Thymus (tissue), 14 donors: ENCODE measurements at places on chromosomes 3 and 15. TPM values are rescaled to one million over a fixed set of nuclear protein-coding genes. Genes with fewer than 3 reads are reported as not detected.

GRCh38 chr3:74624301-74624700 is 9.8 kb upstream of the CNTN3 start:
- H3K4me1 ChIP-seq = no peaks in the 10 kb centered on the region
- no peaks in the 10 kb centered on the region for H3K36me3 ChIP-seq
- no peaks in the 10 kb centered on the region for H3K27me3 ChIP-seq
- no peak overlapping the region for H3K4me3 ChIP-seq
- no peak for DNase-seq

- H3K27ac ChIP-seq = no peak overlapping the region
- H3K27me3 ChIP-seq = no peaks in the 10 kb centered on the region
- no peak overlapping the region for H3K4me3 ChIP-seq
- peaks cover 78% of the 10 kb centered on the region for H3K36me3 ChIP-seq
These were observed 37.3 kb downstream of the ANP32A start for GRCh38 chr15:68783226-68784058.

DNA sequence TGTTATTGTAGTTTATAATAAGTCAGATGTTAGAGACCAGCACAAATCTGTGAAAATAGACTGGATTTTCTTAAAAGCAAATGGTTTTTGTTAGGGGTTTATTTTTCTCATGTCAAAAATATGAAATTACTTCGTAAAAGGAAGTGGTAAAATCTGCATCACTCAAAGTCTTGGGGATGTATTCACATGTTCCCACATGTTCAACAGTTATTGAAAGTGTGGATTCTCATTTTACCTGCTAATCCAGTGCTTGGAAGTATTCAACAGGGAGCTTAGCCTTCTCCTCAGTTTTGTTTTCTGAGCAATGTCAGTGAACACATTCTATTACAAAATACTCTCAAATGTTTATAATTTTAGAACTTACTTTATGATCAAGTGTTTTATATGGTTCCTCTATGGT is 352.0 kb downstream of the SOX2 start:
- H3K27me3 ChIP-seq = no peaks in the 10 kb centered on the region
- no peaks in the 10 kb centered on the region for H3K4me1 ChIP-seq
- DNase-seq = no peak
- H3K36me3 ChIP-seq = no peaks in the 10 kb centered on the region
- H3K27ac ChIP-seq = no peak overlapping the region
- no peak overlapping the region for H3K4me3 ChIP-seq

DNA sequence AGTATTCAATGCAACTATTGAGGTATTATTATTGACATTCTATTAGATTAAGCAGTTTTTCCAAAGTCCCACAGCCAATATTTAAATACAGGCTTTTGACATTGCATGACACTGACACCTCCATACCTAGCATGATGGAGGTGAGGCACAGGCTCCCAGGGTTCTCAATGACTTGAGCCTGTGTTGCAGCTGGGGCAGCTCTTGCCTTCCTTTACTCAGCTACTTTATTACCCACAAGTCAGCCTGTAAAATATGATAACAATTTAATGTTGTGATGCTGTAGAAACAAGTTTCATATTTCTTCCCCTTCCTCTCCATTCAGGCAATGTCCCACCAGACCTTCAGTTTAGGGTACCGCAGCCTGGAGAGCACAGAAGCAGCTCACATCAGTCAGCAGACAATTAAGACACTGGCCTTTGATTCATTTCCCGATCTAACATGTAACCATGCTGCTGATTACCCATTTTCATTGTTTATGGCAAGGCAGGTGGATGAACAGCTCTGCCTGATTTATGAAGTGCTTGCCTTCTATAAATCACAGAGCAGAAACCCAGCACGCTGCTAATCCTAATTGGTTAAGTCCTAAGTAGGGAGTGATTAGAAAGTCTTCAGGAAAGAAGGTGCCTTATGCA is 826.1 kb downstream of the AGBL1 start:
- H3K36me3 ChIP-seq = no peaks in the 10 kb centered on the region
- DNase-seq = no peak
- H3K4me1 ChIP-seq = no peaks in the 10 kb centered on the region
- no peaks in the 10 kb centered on the region for H3K27me3 ChIP-seq

DNA sequence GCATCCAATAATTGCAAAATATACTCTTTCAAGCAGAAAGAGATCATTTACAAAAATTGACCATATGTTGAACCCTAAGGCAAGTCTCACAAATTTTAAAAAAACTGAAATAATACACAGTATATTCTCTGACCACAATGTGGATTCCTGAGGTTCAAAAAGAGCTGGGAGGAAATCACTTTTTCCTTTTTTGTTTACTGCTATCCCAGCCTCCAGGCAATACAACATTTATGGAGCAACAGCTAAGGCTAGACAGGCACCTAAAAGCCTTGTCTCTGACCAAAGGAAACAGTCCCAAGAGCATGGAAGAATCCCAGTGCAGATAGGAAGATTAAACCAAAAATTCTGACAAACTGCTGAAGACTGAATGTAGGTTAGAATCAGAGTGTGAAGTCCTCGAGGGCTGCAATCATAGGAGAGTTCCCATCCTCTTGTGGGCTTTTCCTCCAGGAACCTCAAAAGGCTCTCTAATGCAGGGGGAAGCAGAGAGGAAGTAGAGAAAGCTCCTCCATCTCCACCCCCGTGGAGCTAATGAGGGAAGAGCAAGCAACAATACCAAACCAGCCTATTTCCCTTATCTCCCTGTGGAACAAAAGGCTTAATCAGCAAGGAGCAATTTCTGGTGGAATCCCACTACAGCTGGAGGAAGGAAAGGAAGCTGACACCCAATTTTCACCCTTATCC is 57.0 kb downstream of the TMCC1 start:
- no peaks in the 10 kb centered on the region for H3K27me3 ChIP-seq
- peaks cover 8% of the 10 kb centered on the region for H3K36me3 ChIP-seq
- DNase-seq = no peak
- no peaks in the 10 kb centered on the region for H3K4me1 ChIP-seq

DNA sequence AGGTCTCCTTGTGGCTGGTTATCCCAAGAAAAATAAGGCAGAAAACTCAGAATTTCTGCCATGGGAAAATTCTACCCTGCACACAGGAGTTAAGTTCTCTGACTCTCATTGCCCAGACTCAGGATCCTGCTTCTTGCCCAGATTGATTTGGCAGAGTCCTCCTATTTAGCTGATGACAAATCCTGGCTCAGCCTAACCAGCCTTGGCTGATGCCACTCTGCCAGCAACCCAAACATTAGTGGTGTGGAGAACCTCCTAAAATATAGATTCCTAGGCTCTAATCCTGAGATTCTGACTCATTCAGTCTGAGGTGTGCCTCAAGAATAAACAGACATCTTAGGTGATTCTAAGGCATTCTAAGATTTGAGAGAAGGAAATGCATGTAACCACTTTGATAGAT is 60.5 kb upstream of the ACTC1 start:
- peaks cover 17% of the 10 kb centered on the region for H3K36me3 ChIP-seq
- no peak for DNase-seq
- H3K4me1 ChIP-seq = no peaks in the 10 kb centered on the region
- no peak overlapping the region for H3K4me3 ChIP-seq

DNA sequence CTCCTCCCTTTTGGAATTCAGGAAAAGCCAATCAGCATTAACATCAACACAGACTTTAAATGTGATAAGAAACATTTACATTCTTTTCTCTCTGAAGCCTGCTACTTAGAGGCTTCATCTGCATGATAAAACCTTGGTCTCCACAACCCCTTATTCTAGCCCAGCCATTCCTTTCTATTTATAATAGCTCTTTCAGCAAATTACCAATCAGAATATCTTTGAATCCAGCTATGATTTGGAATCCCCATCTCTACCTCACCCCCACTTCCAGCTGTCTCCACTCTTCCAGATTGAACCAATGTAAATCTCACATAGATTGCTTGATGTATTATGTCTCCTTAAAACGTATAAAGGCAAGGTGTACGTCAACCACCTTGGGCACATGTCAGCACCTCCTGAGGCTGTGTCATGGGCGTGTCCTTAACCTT is 139.7 kb downstream of the TUSC7 start:
- H3K4me3 ChIP-seq = no peak overlapping the region
- no peaks in the 10 kb centered on the region for H3K27me3 ChIP-seq
- DNase-seq = no peak
- H3K36me3 ChIP-seq = no peaks in the 10 kb centered on the region
- no peak overlapping the region for H3K27ac ChIP-seq
- no peaks in the 10 kb centered on the region for H3K4me1 ChIP-seq

FEZF2 gene
- 2.9 TPM for total RNA-seq

PDZRN3 gene
- 4.3 TPM for total RNA-seq

GRCh38 chr3:102161384-102162006 is 273.3 kb upstream of the ZPLD1 start:
- H3K36me3 ChIP-seq = no peaks in the 10 kb centered on the region
- no peak overlapping the region for H3K4me3 ChIP-seq
- DNase-seq = no peak
- H3K27ac ChIP-seq = no peak overlapping the region
- no peaks in the 10 kb centered on the region for H3K27me3 ChIP-seq

DNA sequence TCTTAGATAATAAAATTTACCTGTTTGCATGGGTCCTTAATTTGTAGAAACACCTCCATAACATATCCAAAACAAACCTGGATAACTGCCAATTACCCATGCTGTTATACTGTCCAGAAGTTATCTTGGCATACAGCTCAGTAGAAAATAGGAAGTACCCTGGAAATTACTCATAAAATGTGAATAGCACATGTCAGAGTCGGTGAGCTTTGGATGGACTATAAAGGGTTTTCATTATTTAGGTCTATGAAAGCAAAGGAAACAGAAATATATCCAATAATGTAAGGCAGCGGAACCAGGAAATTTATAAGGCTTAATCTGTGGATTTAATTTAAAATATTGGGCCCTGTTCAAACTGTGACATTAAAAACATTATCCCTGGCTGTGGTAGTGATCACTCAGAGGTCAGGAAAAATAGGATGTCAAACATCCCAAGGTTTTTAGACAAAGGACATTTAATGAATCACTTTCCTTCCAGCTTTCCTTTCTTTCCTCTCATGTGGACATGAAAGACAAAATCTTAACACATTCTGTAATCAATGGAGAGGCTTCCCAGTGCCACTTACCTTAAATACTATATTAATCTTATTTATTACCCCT is 459.0 kb upstream of the DPH6 start:
- no peaks in the 10 kb centered on the region for H3K27me3 ChIP-seq
- no peak overlapping the region for H3K27ac ChIP-seq
- DNase-seq = no peak
- H3K36me3 ChIP-seq = no peaks in the 10 kb centered on the region
- no peaks in the 10 kb centered on the region for H3K4me1 ChIP-seq

POC1A gene
- 12.3 TPM for total RNA-seq

SNAP23 gene
- total RNA-seq = 34.0 TPM

DNA sequence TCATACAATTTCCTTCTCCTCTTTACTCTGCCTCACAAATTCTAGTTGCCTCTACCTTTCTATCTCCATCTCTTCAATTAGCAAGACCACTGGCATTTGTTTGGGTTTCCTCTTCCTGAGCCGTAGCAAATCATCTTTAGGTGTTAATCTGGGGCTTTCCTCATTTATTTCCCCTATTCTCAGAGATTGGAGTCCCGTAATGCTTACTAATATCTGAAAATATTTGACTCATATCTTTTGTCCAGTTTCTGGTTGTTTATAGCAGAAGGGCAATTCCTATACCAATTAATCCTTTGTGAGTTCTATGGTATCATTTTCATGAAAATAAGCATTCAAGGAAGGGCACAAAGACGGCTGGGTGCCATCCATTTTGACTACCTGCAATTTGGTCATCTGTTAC is 103.7 kb downstream of the NR2E3 start:
- no peaks in the 10 kb centered on the region for H3K27me3 ChIP-seq
- no peak overlapping the region for H3K4me3 ChIP-seq
- H3K27ac ChIP-seq = no peak overlapping the region
- DNase-seq = no peak
- no peaks in the 10 kb centered on the region for H3K36me3 ChIP-seq
- no peaks in the 10 kb centered on the region for H3K4me1 ChIP-seq

GRCh38 chr3:152790651-152791387 is 44.1 kb upstream of the P2RY1 start:
- H3K27ac ChIP-seq = no peak overlapping the region
- H3K27me3 ChIP-seq = no peaks in the 10 kb centered on the region
- no peak overlapping the region for H3K4me3 ChIP-seq
- H3K36me3 ChIP-seq = no peaks in the 10 kb centered on the region

LSAMP gene
- 1.5 TPM for total RNA-seq

- DNase-seq = no peak
- H3K4me3 ChIP-seq = no peak overlapping the region
- H3K27ac ChIP-seq = no peak overlapping the region
- H3K36me3 ChIP-seq = peaks cover 86% of the 10 kb centered on the region
- no peaks in the 10 kb centered on the region for H3K4me1 ChIP-seq
- H3K27me3 ChIP-seq = no peaks in the 10 kb centered on the region
These were observed 138.5 kb downstream of the ARPP21 start for GRCh38 chr3:35777563-35778554.

GRCh38 chr15:82047453-82048400 is 1.9 kb upstream of the MEX3B start:
- H3K4me3 ChIP-seq = peak overlapping the region; percentile 61
- peak overlapping the region; percentile 71 for H3K27ac ChIP-seq
- H3K36me3 ChIP-seq = peaks cover 10% of the 10 kb centered on the region

GRCh38 chr3:123993818-123994217 is 1.9 kb upstream of the ROPN1 start:
- no peak overlapping the region for H3K27ac ChIP-seq
- no peaks in the 10 kb centered on the region for H3K36me3 ChIP-seq
- no peak for DNase-seq
- H3K27me3 ChIP-seq = peaks cover 25% of the 10 kb centered on the region
- H3K4me1 ChIP-seq = no peaks in the 10 kb centered on the region

- no peaks in the 10 kb centered on the region for H3K27me3 ChIP-seq
- H3K4me1 ChIP-seq = no peaks in the 10 kb centered on the region
- no peaks in the 10 kb centered on the region for H3K36me3 ChIP-seq
- no peak overlapping the region for H3K27ac ChIP-seq
These were observed 2.5 kb downstream of the MORC1 start for GRCh38 chr3:109115451-109115850.

PLA2G4D gene
- 0.28 TPM for total RNA-seq

DNA sequence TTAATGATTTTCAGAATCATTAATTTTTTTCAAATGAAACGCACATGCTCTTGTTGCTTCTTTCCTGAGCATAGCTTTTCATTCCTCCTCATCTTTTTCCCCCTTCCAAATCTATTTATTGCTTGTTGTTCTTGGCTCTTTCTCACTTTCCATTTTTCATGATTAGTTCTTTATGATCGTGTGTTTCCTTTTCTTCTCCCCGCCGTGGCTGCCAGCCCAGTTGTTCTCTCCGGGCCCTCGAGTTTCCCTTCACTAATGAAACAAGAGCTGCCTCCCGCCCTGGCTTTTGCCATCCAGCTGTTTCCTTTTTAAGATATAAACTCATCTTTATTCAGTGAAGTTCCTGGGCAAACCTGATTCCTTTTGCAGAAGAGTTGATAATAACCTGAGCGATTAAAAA is 170.2 kb upstream of the NR2F2 start:
- no peak overlapping the region for H3K4me3 ChIP-seq
- H3K4me1 ChIP-seq = no peaks in the 10 kb centered on the region
- no peak for DNase-seq
- H3K27me3 ChIP-seq = no peaks in the 10 kb centered on the region
- no peaks in the 10 kb centered on the region for H3K36me3 ChIP-seq
- no peak overlapping the region for H3K27ac ChIP-seq

KBTBD13 gene
- under 0.01 TPM for total RNA-seq

LTK gene
- 0.14 TPM for total RNA-seq

GRCh38 chr15:68640791-68641331 is 62.1 kb downstream of the CORO2B start:
- no peaks in the 10 kb centered on the region for H3K27me3 ChIP-seq
- peaks cover 7% of the 10 kb centered on the region for H3K4me1 ChIP-seq
- H3K4me3 ChIP-seq = no peak overlapping the region
- no peaks in the 10 kb centered on the region for H3K36me3 ChIP-seq

GRCh38 chr15:63892794-63893441 is 59.2 kb upstream of the HERC1 start:
- H3K36me3 ChIP-seq = no peaks in the 10 kb centered on the region
- H3K4me3 ChIP-seq = no peak overlapping the region
- H3K27me3 ChIP-seq = no peaks in the 10 kb centered on the region
- peaks cover 26% of the 10 kb centered on the region for H3K4me1 ChIP-seq
- DNase-seq = peak; percentile 68
- peak overlapping the region; percentile 80 for H3K27ac ChIP-seq
